ENCODE measurements at places on chromosomes 6 and 20. TPM values are rescaled to one million over a fixed set of nuclear protein-coding genes. Genes with fewer than 3 reads are reported as not detected.

- peaks cover 20% of the 10 kb centered on the region for H3K27me3 ChIP-seq
- H3K4me1 ChIP-seq: peaks cover 4% of the 10 kb centered on the region
- no peak for DNase-seq
- H3K36me3 ChIP-seq: no peaks in the 10 kb centered on the region
Observed at GRCh38 chr20:38896009-38896594, 30.1 kb upstream of the FAM83D start.

Gene MAN1A1
- 19.0 TPM for total RNA-seq

GRCh38 chr6:87251225-87251624 is 71.2 kb upstream of the SMIM8 start:
- no peak for DNase-seq
- no peaks in the 10 kb centered on the region for H3K27me3 ChIP-seq
- no peak overlapping the region for H3K27ac ChIP-seq
- H3K4me3 ChIP-seq: no peak overlapping the region

DNA sequence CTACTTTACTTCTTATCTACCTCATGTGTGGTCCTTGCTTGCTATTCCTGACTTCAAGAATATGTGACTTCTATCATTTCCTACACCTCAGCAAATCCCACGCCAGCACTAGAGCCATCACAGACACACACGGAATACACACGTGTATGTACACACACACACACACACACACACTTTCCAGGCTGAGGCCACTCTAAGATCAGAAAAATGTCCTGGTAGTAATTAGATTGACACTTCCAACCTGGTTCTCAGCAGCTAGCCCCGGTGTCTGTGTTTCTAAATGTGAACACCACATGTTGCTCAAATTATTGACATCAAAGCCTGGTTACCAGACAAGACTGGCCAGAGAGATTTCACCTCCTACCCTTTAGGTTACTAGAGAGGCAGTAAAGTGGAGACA is 54.1 kb upstream of the SASH1 start:
- no peak overlapping the region for H3K4me3 ChIP-seq
- H3K4me1 ChIP-seq: no peaks in the 10 kb centered on the region
- no peaks in the 10 kb centered on the region for H3K27me3 ChIP-seq
- H3K36me3 ChIP-seq: no peaks in the 10 kb centered on the region

GRCh38 chr6:44809258-44809657 is 421.8 kb downstream of the CDC5L start:
- no peaks in the 10 kb centered on the region for H3K27me3 ChIP-seq
- no peak overlapping the region for H3K27ac ChIP-seq
- H3K4me1 ChIP-seq: no peaks in the 10 kb centered on the region
- no peak for DNase-seq
- no peaks in the 10 kb centered on the region for H3K36me3 ChIP-seq
- no peak overlapping the region for H3K4me3 ChIP-seq

DNA sequence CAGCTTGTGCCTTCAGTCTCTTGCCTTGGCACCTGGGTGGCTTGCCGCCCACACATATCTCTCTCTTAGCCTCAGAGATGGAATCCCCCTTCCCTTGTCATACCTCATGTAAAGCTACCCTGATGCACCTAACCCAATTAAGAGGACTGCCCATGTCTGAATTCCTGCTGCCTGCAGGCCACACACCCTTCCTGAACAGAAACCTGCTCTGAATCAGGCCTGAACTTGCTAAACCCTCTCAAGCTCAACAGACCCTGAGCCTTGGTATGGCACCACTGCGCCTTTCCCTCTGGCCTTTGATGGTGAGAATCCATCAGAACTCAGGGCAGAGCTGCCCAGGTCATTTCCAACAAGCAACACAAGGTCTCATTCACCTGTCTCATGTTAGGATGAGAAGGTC is 5.2 kb downstream of the RAET1G start:
- H3K4me1 ChIP-seq: no peaks in the 10 kb centered on the region
- no peaks in the 10 kb centered on the region for H3K27me3 ChIP-seq
- H3K27ac ChIP-seq: no peak overlapping the region

DNA sequence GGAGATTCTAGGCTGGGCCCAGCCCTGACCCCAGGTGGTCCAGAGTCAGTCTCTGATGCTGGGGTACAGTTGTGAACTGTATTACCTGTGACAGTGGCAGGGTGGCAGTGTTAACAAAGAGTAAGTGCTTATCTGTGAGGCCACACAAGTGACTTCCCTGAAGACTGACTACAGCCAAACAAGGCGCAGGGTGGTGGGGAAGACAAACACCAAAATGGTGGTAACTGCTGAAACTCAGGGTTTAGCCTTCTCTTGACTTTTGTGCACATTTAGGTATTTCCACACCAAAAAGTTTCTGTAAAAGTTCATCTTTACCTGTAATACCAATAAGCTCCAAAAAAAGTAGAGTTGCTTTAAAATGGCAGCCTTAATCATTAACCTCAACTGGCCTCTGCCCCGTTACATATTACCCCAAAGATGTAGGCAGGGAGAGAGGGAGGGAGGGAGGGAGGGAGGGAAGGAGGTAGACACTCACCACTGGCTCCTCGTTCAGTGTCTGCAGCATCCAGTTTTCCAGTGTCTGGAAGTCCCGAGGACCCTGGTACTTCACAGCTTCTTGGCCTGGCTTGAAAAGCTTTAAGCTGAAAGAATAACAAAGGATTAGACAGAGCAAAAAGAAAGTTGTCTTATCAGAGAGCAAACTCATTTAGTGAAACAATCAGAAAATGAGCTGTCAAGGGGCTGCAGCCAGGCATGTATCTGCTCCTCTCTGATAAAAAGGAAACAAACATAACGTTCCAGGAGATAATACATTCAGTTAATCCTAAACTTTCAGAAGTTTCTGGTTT is 11.3 kb downstream of the TXNDC5 start:
- DNase-seq: peak; percentile 24
- peaks cover 75% of the 10 kb centered on the region for H3K36me3 ChIP-seq
- no peaks in the 10 kb centered on the region for H3K27me3 ChIP-seq
- no peaks in the 10 kb centered on the region for H3K4me1 ChIP-seq

Gene CTCFL
- total RNA-seq: not detected

GRCh38 chr6:25248123-25248522 is 31.1 kb upstream of the CARMIL1 start:
- H3K4me3 ChIP-seq: no peak overlapping the region
- H3K27me3 ChIP-seq: no peaks in the 10 kb centered on the region
- no peak overlapping the region for H3K27ac ChIP-seq
- DNase-seq: peak; percentile 36

Gene FOXQ1
- total RNA-seq: 7.5 TPM

Gene CRISP2
- not detected for total RNA-seq

Gene FILIP1
- total RNA-seq: not detected

Gene COL9A1
- total RNA-seq: not detected

DNA sequence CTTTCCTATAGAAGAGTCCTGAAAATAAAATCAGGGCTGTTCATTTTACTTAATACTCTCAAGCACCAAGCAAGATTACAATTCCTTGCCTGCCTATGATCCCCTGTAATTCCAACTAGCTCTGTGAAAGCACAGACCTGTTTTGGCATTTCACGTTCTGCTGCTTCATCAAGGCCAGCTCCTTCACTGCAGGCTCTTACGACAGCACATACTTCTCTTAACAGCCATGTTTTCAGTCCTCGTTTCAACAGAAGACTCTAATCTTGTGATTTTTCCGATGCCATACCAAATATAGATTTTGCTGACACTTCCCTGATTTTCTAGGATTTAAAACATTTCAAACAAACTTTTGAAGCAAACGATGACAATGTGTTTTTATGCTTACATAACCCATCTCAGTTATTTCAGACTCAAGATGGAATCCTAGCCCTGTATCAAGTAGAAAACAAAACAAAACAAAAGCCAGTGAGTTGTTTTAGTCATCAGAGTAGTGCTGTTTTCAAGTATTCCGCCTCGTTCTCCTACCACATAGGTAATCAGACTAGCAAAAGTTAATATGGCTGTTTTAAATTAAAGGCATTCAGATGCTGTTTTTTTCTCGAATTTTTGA is 616.5 kb upstream of the CITED2 start:
- H3K4me1 ChIP-seq: no peaks in the 10 kb centered on the region
- no peaks in the 10 kb centered on the region for H3K36me3 ChIP-seq
- no peaks in the 10 kb centered on the region for H3K27me3 ChIP-seq

- H3K4me3 ChIP-seq: no peak overlapping the region
- peaks cover 19% of the 10 kb centered on the region for H3K36me3 ChIP-seq
- no peaks in the 10 kb centered on the region for H3K4me1 ChIP-seq
- DNase-seq: peak; percentile 67
- H3K27me3 ChIP-seq: no peaks in the 10 kb centered on the region
Observed at GRCh38 chr6:113936093-113936934, 34.6 kb downstream of the HDAC2 start.

- H3K4me1 ChIP-seq: no peaks in the 10 kb centered on the region
- no peak overlapping the region for H3K4me3 ChIP-seq
- no peaks in the 10 kb centered on the region for H3K36me3 ChIP-seq
- H3K27ac ChIP-seq: no peak overlapping the region
- no peak for DNase-seq
Observed at GRCh38 chr6:41161380-41161779, 1.5 kb downstream of the TREM2 start.

DNA sequence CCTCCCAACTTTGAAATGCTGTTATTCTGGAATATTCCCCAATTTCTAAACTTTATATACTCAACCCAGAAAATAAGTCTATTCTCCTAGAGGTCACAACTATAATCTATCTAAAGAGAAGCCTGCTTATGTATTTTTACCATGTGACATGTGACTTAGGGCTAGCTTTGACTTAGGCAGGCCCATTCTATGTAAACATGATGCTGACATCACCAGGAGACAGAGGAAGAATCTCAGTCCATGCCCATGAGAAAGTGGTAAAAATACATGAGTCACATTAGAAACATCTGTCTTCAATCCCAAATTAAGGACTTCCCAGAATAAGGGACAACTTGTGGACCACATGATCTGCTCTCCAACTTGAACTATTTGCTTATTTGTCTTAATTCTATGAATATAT is 113.6 kb upstream of the ID4 start:
- H3K27me3 ChIP-seq: no peaks in the 10 kb centered on the region
- H3K4me3 ChIP-seq: no peak overlapping the region

GRCh38 chr6:48567016-48567415 is 456.0 kb upstream of the PTCHD4 start:
- DNase-seq: peak; percentile 59
- H3K4me3 ChIP-seq: no peak overlapping the region
- no peaks in the 10 kb centered on the region for H3K27me3 ChIP-seq
- no peak overlapping the region for H3K27ac ChIP-seq
- H3K36me3 ChIP-seq: no peaks in the 10 kb centered on the region
- peaks cover 10% of the 10 kb centered on the region for H3K4me1 ChIP-seq

Gene RBPJL
- not detected for total RNA-seq

DNA sequence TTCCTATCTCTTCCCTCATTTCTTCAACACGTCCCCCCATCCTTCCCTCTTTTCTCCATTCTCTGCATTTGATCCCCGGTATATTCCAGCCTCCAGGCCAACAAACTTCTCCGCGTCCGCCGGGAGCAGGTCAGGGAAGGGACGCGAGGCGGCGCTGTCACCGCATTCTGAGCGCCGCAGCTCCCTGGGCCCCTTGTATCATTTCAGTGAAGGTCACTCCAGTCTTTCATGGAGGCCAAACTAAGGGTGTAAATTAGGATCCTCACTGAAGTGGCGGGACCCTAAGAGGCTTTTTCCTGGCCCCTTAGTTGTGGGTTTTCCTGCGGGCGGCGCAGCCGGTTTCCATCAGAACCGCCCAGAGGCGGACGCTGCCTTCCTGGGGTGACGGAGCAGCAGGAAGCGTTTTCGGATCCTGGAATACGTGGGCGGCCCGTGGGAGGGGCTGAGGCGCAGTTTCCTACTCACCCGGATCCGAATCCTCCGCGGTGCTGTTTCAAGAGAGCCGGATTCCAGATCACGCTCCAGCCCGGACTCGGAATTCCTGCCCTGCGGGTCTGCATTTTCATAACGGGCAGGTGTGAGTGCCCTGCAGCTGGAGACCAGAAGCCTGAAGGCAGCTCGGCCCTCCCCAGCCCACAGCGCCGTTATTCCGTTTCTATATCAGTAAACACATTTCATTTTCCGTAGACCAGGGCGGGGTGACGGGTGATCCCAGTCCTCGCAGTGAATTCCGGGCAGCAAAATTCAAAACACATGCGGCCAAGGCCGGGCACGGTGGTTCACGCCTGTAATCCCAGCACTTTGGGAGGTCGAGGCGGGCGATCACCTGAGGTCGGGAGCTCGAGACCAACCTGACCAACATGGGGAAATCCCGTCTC is 3.6 kb upstream of the MICA start:
- H3K4me1 ChIP-seq: peaks cover 40% of the 10 kb centered on the region
- no peaks in the 10 kb centered on the region for H3K27me3 ChIP-seq
- H3K36me3 ChIP-seq: no peaks in the 10 kb centered on the region

- H3K4me1 ChIP-seq: no peaks in the 10 kb centered on the region
- H3K27ac ChIP-seq: no peak overlapping the region
- no peak overlapping the region for H3K4me3 ChIP-seq
Observed at GRCh38 chr6:34140075-34140474, 5.8 kb downstream of the GRM4 start.

GRCh38 chr20:24353135-24353690 is 116.2 kb upstream of the SYNDIG1 start:
- no peaks in the 10 kb centered on the region for H3K4me1 ChIP-seq
- no peak for DNase-seq
- H3K36me3 ChIP-seq: no peaks in the 10 kb centered on the region
- no peak overlapping the region for H3K27ac ChIP-seq

GRCh38 chr20:59994697-59995122 is 36.5 kb downstream of the CDH26 start:
- H3K36me3 ChIP-seq: no peaks in the 10 kb centered on the region
- H3K4me3 ChIP-seq: no peak overlapping the region
- peak overlapping the region; percentile 66 for H3K27ac ChIP-seq

DNA sequence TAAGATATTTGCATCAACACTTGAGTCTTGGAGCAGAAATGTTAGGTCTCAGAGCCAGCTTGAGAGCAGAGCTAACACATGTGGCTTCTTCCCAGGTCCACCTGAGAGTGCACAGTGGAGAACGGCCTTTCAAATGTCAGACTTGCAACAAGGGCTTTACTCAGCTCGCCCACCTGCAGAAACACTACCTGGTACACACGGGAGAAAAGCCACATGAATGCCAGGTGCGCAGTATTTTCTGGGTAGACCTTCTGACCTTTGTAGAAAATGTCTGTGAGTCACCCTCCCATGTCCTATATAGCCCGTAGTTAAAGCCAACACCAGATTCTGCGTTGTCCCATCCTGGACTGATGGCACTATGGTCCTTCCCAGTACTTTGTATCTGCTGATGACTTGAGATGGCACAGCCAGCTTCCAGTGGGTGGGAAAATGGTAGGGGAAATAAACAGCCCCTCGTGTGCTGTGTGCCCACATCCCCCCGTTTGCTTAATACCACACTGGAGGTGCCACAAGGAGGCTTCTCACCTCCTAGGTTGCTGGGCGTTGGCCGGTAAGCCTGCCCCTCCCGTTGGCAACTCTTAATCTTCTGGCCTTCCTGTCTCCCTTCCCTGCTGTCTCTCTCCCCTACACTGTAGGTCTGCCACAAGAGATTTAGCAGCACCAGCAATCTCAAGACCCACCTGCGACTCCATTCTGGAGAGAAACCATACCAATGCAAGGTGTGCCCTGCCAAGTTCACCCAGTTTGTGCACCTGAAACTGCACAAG is 20.3 kb downstream of the PRDM1 start:
- H3K4me3 ChIP-seq: no peak overlapping the region
- no peaks in the 10 kb centered on the region for H3K36me3 ChIP-seq
- no peak for DNase-seq
- no peak overlapping the region for H3K27ac ChIP-seq
- no peaks in the 10 kb centered on the region for H3K27me3 ChIP-seq

- no peak overlapping the region for H3K27ac ChIP-seq
- DNase-seq: no peak
- H3K27me3 ChIP-seq: no peaks in the 10 kb centered on the region
- H3K4me1 ChIP-seq: no peaks in the 10 kb centered on the region
- H3K36me3 ChIP-seq: no peaks in the 10 kb centered on the region
Observed at GRCh38 chr20:16036331-16036730, 536.9 kb downstream of the KIF16B start.

- peaks cover 47% of the 10 kb centered on the region for H3K4me1 ChIP-seq
- no peaks in the 10 kb centered on the region for H3K36me3 ChIP-seq
- no peak for DNase-seq
- H3K4me3 ChIP-seq: no peak overlapping the region
Observed at GRCh38 chr6:14880052-14880451, 365.8 kb upstream of the JARID2 start.

All from PC-3 (cell line).